GM23248 (cell line): ENCODE measurements at places on chromosomes 7 and 10.

DNA sequence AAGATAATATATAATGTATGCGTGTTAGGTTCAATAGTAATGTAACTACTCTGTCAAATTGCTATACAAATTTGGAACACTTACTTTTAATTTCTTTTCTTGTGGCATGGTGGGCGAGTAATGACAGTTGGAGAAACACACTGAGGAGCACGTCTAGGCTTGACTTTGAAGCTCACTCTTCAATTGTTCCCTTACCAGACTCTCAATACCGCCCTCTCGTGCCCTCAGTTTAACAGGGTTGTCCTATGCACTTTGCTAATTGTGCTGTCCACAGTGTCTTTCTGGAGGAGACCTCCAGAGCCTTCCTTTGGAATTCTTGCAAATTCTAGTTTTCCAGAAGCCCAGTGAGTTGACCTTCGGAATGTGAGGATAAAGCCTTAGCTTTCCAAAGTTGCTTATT lies 107.2 kb upstream of the RELN start:
- DNase-seq = peak; percentile 36

GRCh38 chr7:25216837-25217236 lies 11.4 kb downstream of the NPVF start:
- peak; percentile 38 for DNase-seq

DNA sequence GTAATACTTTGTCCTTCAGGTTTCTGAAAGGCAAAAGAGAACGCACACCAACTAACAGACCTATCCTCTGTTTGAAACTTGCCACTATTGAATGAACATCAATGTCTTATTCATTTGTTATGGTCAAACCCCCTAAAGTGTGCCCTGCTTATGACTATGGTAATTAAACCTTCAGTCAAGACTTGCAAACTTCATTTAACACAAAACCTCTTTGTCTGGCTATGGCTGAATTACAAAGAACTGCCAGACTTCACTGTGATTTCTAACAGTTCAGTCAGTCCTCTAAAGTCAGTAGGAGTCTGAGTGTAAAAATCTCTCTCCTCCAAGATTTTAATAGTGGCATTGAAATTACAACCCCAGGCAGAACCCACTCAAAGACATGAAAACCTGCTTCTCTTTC lies 702.5 kb upstream of the LRRN3 start:
- DNase-seq = no peak

DNA sequence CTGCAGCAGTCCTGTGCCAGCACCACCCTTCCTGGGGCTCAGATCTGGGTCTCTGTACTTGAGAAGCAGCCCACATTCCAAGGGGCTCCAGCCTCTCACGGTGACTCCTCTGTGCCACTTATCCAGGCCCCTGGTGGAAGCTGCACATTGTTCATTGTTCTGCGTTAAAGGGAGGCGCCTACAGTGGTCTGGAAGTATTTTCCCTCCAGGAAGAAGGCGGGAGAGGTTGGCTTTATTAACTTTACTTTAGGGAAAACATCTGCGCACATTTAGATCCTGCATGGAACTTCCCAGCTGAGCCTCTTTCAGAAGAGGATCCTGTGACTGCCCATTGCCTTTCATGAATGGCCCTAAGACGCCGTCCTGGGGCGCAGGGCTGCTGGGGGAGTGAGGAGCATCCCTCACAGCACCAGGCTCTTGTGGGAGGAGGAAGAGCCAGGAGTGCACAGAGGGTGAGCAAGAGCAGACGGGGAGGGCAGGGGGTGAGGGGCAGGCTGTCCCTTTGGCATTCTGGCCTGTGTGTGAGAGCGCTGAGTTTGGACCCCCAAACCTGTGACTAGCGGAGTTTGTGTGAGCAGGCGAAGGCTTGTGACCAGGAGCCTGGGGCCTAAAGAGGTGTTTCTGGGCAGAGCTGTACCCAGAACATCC lies 98.6 kb upstream of the BTBD16 start:
- no peak for DNase-seq

DNA sequence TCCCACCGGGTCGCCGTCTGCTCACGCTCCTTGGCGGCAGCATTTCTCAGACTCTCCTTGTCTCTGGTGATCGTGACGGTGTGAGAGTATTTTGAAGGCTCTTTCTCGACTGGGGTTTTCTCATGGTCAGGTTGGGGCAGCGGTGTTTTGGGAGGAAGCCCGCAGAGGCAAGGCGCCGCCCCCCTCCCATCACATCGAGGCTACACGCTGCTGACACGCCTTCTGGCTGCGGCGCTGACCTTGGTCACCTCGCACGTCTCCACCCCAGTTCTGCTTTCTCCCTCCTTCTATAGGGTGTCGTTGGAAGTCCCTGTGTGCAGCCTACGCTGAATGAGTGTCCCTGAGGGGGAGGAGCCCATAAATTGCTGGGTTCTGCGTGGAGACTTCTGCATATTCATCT lies 55.2 kb downstream of the GLRX3 start:
- no peak for DNase-seq

DNA sequence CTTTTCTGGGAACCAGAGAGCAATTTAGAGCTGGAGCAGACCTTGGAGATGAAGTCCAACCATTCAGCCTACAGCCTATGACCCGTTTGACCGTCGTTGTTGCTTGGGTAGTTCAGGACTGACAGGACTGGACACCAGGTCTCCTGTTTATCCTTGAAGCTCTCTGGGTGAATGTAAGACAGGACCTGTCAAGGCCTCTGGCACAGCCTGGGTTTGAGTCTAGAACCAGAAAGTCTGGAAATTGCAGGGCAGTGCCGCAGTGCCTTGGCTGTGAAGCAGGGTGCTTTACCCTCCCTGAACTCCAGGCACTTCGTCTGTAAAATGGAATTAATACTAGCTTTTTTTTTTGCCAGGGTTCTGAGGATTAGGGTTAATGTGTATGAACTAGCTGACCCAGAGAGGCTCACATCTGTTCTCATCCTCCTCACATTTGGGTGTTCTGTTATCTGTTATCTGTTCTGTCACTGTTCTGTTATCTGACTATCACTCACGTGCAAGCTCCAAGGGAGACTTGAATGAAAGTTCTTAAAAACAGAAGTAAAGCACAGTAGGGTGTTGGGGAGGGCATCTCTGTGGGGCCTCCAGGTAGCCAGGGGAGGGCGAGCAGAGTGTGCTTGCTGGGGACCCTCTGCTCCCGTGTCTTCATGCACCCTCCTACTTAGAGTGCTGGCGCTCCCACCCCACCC lies 9.9 kb downstream of the BLVRA start:
- DNase-seq = no peak

DNA sequence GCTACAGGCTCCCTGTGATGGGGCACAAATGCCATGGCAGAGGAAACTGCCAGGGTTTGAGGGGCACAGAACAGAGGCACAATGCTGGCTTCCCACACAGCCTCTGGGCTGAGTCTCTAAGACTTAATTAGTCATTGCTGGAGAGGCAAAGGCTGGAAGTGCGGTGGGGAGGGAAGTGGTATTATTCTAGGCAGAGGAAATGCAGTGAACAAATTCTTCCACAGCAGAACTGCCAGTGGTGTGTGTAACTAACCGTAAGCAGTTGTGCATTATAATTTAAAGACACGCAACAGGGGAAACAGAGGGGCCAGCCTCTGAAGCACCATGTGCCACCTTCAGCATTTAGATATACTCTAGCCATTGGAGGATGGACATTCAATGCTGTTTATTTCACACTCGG lies 12.8 kb downstream of the ICA1 start:
- no peak for DNase-seq

GRCh38 chr7:155969192-155969929 lies 157.1 kb upstream of the SHH start:
- no peak for DNase-seq

DNA sequence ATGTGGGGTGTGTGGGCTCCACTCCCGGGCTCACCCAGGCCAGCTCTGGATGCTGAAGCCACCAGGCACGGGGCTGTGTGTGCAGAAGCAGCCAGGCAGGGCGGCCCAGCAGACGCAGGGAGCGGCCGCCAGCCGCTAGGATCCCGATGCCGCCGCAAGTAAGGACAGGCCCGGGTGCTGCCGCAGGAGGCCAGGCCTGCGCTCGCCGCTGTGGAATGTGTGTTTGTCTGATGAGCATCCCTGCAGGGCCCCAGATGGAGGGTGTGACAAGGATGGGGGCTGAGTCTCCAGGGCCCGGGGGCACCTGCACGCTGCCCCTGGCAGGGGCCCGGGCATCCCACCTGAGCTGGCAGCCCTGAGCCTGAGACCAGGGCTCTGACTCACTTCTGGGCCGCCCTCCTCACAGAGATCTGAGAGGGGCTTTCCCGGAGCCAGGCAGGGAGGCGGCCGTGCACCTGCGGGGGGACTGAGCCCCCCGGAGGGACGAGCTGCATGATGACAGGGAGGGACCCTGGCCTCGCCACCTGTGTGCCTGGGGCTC lies 101.5 kb downstream of the FOXL3 start:
- DNase-seq = no peak

DNA sequence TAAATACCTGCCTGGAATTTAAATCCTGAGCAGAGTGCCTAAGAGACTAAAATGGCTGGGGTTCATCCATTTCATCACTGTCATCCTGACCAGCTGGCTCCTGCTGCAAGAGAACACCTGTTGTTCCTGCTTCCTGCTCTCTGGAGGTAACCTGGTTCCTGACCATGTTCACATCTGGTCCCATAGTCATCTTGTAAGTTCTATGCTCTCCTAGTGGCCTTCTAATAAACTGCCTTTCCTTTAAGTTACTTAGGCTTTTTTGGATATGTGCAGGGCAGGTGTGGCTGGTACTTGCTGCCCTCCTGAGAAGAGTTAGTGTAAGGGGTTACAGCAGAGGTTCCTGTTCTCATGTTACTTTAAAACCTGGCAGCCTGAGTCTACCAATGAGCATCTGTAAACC lies 80.0 kb downstream of the NRCAM start:
- DNase-seq = no peak

DNA sequence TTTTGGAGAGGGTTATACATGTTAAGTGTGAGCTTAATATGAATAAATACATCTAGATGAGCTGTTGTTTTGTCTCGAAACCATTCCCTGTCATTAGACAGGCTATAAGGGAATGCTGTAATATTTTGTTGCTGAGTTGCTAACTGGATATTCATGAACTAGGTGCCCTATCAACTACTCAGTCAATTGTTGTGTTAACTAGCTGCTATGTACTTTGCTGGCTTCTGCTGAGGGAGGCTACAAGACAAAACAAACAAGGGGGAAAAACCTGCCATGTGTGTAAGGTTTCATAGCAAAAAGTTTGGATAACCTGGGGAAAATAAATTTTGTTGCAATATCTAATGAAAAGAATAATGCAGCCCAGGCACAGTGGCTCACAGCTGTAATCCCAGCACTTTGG lies 110.4 kb downstream of the CSTF2T start:
- DNase-seq = no peak

DNA sequence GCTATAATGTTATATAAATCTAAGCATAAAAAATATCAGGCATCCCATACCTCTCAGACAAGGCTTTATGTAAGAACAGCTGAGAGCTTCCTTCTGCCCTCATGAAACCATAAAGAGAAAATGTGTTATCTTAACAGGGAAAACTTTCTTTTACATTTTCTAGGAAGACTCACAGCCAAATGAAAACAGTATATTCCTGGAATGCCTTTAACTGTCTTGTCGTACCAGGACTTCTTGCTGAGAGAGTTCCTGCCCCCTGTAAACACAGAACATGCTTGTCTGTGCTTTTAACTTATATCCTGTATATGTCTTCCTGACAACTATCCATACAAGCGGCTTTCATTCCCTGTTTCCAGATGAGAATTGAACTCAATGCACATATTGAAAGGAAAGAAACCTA lies 64.8 kb upstream of the AHR start:
- DNase-seq = no peak

- peak; percentile 72 for DNase-seq
These were observed 159.6 kb downstream of the PARD3 start for GRCh38 chr10:34655286-34656170.

DNA sequence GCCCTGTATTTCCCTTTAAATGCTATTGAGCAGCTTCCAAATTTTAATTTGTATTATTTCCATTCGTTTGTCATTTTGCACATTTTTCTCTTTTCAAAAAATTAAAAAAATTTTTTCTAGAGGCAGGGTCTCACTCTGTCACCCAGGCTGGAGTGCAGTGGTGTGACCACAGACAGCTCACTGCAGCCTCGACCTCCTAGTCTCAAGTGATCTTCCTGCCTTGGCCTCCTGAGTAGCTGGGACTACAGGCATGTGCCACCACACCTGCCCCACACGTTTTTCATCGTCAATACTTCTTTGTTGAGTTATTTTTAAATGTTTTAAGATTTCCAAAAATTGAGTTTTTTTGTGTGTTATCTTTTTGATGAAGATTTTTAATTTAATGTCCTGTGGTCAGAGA lies 4.7 kb downstream of the RPA3 start:
- no peak for DNase-seq

- DNase-seq = no peak
These were observed 98.5 kb upstream of the PPP2R2D start for GRCh38 chr10:131802156-131802915.

GRCh38 chr7:94778711-94779459 lies 123.0 kb upstream of the SGCE start:
- DNase-seq = no peak

- no peak for DNase-seq
These were observed 450.1 kb upstream of the MKI67 start for GRCh38 chr10:128576336-128576735.

- peak; percentile 88 for DNase-seq
These were observed 29.4 kb downstream of the LSMEM1 start for GRCh38 chr7:112510001-112510742.

- no peak for DNase-seq
These were observed 1106.7 kb downstream of the TYW1 start for GRCh38 chr7:68103319-68103718.

- DNase-seq = peak; percentile 60
These were observed 10.8 kb downstream of the LFNG start for GRCh38 chr7:2530071-2530987.

DNA sequence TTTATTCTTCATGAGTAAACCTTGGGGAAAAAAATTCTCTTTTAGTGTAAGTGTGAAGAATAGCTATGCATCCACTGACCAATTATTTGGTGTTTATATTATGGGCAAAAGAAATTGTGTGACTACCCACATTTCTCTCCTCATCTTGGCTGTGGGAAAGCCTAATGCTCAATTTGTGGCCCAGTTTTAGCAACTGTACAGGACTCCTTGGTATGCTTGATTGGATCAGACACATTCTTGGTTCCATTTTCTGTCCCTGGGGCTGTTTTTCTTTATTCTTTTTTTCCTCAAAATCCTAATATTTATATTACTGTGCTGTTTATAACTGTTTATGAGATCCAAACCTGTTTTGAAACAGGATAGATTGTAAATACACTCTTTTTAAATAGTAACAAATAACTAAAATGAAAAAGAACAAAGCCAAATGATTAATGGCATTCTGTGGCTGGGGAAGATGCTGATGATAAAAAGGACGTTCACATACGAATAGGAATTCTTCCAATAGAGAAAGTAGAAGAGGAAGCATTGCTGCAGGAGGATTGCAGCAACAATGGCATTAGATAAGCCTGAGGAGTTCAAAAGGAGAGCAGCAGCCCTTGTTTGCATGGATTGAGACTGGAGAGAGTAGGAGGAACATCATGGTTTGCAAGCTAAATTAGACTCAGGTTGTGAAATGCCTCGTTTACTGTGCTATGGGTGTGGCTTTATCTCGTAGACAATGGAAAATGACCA lies 580.5 kb downstream of the INHBA start:
- no peak for DNase-seq

GRCh38 chr7:158019726-158020705 lies 567.6 kb downstream of the PTPRN2 start:
- DNase-seq = no peak
